SW480 (cell line): ENCODE measurements at places on chromosomes 2 and 18.

GRCh38 chr2:205860181-205860580, 177.9 kb downstream of the NRP2 start:
- DNase-seq = no peak

GRCh38 chr2:36379710-36380448, 24.3 kb downstream of the CRIM1 start:
- no peak for DNase-seq

GRCh38 chr2:194223218-194223617, 1433.8 kb upstream of the SLC39A10 start:
- DNase-seq = no peak

DNA sequence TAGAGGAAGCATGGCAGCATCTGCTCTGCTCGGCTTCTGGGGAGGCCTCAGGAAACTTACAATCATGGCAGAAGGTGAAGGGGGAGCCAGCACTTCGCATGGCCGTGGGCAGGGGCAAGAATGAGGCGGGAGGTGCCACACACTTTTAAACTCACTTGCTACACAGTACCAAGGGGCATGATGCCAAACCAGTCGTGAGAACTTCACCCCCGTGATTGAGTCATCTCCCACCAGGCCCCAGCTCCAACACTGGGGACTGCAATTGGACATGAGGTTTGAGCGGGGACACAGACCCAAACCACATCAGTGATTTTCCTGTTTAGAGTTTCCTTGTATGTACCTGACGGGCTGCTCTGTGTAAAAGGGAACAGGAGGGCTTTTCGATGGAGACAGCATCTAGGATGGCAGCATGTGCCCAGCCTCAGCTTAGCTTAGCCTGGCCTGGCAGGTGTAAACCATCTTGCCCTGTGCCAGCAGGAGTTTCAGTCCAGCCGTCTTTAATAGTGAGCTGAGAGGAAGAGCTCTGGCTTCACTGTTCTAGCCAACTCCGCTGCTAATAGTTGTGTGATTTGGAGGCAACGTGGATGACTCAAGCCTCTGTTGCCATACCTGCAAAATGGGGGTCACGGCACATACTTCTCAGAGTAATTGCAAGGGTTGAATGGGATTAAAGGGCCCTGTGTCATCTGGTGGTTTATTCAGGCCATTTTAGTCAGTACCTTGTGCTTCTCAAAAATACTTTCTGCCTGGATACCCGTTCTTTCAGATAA, 101.8 kb downstream of the ASAP2 start:
- no peak for DNase-seq

GRCh38 chr2:230010501-230010900, 58.2 kb downstream of the SLC16A14 start:
- no peak for DNase-seq

DNA sequence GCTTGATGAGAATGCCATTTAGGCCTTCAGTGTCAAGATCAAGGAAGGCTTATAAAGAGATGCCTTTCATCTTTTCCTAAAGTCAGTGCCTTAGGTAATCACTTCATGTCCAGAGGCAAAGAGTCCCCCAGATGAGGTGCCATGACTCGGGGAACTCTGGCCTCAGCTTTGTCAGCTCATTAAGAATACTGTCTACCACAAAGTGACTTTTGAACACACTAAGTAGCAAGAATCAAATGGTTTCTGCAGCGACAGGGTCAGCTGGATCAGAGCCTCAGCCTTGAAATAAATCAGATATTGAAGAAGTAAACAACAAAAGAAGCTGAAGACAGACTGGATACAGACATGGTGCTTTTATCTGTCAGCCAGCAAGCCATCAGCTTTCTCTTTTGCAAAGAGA, 120.1 kb upstream of the SLC39A10 start:
- no peak for DNase-seq

GRCh38 chr18:23155537-23155936, 20.3 kb downstream of the CABLES1 start:
- DNase-seq = no peak

- DNase-seq = no peak
Observed at GRCh38 chr2:19419211-19419880, 60.9 kb upstream of the OSR1 start.

- DNase-seq = no peak
Observed at GRCh38 chr2:207996848-207997247, 28.5 kb downstream of the PLEKHM3 start.
